Osteocyte (in vitro differentiated cells): ENCODE measurements at places on chromosomes 12 and 14. TPM values are rescaled to one million over a fixed set of nuclear protein-coding genes. Genes with fewer than 3 reads are reported as not detected.

DNA sequence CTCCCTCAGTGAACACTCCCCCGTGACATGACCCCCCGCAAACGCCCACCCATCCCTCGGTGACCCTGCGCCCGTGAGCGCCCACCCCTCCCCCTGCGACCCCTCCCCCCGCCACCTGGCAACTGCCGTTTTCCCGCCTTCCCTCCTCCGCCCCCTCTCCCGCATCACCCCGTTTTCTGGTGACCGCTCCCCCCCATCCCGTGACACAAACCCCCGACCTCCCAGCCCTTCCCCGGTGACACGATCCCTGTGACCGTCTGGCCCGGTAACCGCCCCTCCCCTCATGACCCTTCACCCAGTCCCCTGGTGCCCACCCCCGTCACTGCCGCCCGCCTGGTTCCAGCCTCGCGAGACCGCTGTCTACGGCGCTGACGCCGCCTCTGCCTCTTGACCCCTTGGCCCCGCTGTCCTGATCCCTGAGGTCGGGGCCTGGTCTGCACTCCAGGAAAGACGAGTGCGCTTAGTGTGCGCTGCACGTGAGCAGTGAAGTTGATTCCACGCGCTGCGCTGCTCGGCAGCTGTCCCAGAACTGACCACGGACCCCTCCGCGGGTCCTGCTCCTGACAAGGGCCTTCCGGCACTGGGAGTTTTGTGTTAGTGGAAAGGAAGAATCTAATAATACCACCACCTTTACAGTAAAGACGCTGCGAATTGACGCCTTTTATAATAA, 59.4 kb downstream of the DDX51 start:
- no peak for DNase-seq
- H3K4me3 ChIP-seq: peak overlapping the region; percentile 95
- peaks cover 14% of the 10 kb centered on the region for H3K36me3 ChIP-seq
- peak overlapping the region; percentile 94 for H3K27ac ChIP-seq

GRCh38 chr12:126055521-126055920, 990.3 kb downstream of the AACS start:
- no peak overlapping the region for H3K27ac ChIP-seq
- no peak overlapping the region for H3K4me3 ChIP-seq
- no peaks in the 10 kb centered on the region for H3K27me3 ChIP-seq
- no peak for DNase-seq
- no peaks in the 10 kb centered on the region for H3K36me3 ChIP-seq
- no peaks in the 10 kb centered on the region for H3K4me1 ChIP-seq

- H3K36me3 ChIP-seq: peaks cover 16% of the 10 kb centered on the region
- H3K4me1 ChIP-seq: peaks cover 10% of the 10 kb centered on the region
- no peak overlapping the region for H3K4me3 ChIP-seq
- no peak overlapping the region for H3K27ac ChIP-seq
- DNase-seq: no peak
- H3K27me3 ChIP-seq: no peaks in the 10 kb centered on the region
Measured at GRCh38 chr12:29771165-29771564, 12.6 kb downstream of the TMTC1 start.

DNA sequence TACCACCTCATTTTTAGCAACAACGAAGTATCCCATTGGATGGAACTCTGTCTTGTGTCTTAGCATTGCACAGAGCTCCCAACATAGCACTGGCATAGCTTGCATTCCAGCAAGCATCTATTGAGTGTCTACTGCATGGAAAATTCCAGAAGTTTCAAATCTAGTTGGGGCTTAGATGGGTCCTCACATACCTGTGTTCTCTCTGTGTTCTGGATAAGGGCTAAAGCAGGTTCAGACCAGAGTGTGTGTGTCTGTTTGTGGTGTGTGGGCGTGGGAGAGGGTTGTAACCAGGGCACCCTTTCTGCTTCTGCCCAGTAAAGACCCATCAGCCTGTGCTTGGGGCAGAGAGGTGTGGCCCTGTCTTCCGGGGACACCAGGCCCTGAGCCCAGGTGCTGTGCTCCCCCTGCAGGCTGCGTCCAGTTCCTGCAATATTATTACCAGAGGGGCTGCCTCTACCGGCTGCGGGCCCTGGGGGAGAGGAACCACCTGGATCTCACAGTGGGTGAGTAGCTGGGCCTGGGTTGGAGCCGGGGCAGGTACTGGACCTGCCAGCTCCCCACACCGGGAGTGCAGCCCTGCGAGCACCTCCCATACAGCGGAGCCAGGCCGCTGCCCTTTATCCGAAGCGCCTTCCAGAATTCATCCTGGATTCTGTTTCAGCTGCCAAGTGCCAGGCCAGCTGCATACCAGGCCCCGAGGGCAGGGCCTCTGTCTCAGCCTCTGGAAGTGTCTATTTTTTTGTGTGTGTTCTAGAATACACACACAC, 20.3 kb downstream of the RHOF start:
- H3K4me3 ChIP-seq: no peak overlapping the region
- peak overlapping the region; percentile 52 for H3K27ac ChIP-seq
- H3K27me3 ChIP-seq: no peaks in the 10 kb centered on the region
- H3K36me3 ChIP-seq: no peaks in the 10 kb centered on the region
- DNase-seq: no peak
- peaks cover 12% of the 10 kb centered on the region for H3K4me1 ChIP-seq

GRCh38 chr12:118650586-118650960, 274.2 kb downstream of the SUDS3 start:
- H3K36me3 ChIP-seq: no peaks in the 10 kb centered on the region
- no peaks in the 10 kb centered on the region for H3K27me3 ChIP-seq
- no peak overlapping the region for H3K27ac ChIP-seq
- DNase-seq: no peak

The HHIPL1 gene
- total RNA-seq: 2.0 and 2.7 TPM in 2 replicates

The GRIP1 gene
- total RNA-seq: 4.6 and 9.1 TPM in 2 replicates

The DIO3 gene
- total RNA-seq: 0.34 and 0.43 TPM in 2 replicates

The CLEC2B gene
- not detected in 2 replicates for total RNA-seq

The CLEC1B gene
- total RNA-seq: not detected in 2 replicates
